ENCODE measurements at places on chromosomes 13 and 19.

DNA sequence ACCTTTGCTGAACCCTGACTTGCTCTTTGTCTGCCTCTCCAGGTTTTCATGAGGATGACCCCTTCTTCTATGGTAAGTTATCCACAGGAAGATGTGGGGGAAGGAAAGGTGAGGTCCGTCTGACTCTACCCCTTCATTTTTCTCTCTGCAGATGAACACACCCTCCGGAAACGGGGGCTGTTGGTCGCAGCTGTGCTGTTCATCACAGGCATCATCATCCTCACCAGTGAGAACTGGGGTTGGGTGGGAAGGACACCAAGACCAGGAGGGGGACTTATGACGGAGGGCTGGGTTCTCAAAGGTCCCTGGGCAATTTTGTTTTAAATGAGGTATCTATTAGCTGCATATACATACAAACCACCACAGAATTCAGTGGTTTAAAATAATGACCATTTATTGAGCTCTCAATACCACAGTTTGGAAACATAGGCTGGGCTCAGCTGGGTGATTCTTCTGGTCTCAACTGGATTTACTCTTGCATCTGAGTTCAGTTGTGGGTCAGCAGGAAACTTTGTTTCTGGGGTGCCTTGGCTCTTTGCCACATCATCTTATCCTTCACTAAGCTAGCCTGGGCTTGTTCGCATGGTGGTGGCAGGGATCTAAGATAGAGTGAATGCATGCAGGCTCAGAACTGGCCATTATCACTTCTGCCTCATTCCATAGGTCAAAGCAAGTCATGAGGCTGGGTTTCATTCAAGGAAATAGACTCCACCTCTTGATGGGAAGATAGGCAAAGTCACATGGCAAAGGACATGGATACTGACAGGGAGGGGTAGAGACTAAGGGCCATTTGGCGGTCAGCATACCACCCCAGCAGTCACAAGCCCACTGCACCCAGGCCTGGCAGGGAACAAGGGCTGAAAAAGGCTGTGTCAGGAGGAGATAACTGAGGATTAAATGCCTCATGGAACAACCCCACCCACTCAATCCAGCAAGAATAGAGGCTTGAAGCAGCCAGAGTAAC is 11.8 kb downstream of the FXYD5 start:
- DNase-seq: no peak

DNA sequence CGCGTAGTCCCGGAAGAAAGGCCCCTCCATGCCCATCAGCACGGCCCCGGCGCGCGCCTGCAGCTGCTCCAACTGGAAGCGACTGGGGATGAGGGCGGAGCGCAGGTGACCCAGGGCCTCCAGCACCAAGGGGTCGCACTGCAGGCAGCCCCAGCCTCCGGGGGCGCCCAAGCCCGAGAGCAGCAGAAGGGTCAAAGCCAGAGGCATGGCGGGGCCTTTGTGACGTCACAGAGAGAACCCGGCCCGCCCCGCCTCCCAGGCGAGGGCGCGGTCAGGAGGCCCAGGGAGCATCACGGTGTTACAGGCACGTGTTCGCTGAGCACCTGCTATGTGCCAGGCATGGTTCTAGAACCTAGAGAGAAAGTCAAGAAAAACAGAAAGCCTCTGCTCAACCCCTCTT is at the start of gene IZUMO2:
TSS of gene IZUMO2 (minus strand) at position 294 of the 400 bp plus-strand sequence. CDS start at position 207, 87 bp downstream.
- DNase-seq: no peak

DNA sequence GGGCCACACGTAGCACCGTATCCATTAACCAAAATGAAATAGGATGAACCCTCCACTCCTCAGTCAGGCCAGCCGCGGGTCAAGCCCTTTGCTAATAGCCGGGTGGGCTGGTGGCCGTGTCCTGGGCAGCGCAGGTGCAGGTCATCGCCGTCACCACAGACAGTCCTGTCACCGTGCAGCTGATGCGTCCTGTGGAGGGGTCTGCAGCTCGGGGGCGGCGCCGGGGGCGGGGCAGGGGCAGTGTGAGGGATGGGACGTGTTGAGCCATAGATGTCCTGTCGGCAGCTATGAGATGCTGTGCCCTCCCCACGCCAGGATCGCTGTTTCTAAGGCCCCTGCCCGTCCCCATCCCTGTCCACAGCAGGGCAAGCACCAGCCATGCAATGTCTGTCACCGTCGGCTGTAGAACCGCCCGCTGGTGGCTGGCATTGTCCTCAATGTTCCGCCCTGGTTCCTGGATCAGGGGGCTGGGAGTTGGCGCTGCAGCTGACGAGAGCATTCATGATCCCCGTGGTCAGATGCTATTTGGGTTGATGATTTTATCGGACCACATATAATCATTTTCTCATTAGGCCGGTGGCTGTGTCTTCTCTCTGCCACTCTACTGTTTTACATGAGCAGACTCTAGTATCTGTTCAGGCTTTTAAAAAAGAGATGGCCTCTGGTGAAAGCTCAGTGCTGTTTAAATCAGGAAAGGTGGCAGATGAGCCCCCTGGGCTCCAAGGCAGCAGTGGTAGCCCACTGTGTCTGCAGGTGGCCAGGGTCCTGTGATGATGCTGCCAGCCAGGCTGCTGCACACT is 126.1 kb downstream of the KDM4B start:
- DNase-seq: no peak

GRCh38 chr19:7476241-7476640 is 12.6 kb downstream of the PEX11G start:
- DNase-seq: no peak

DNA sequence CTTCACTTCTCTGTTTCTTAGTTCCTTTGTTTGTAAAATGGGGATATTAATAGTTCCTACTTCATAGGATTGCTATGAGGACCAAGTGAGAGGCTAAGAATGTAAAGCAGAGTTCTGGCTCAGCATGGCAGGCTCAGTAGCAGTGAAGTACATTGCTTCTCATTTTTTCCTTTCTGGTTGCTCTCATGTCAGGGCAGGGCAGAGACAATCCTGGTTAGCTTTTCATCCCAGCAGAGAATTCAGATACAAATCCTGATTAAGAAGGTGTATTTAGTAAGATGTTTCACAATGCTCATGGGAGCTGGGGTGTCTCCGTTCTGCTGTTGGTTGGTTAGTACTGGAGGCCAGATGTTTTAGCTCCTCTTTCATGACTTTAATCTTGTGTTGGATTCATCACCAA is 42.9 kb downstream of the WASF3 start:
- DNase-seq: no peak

DNA sequence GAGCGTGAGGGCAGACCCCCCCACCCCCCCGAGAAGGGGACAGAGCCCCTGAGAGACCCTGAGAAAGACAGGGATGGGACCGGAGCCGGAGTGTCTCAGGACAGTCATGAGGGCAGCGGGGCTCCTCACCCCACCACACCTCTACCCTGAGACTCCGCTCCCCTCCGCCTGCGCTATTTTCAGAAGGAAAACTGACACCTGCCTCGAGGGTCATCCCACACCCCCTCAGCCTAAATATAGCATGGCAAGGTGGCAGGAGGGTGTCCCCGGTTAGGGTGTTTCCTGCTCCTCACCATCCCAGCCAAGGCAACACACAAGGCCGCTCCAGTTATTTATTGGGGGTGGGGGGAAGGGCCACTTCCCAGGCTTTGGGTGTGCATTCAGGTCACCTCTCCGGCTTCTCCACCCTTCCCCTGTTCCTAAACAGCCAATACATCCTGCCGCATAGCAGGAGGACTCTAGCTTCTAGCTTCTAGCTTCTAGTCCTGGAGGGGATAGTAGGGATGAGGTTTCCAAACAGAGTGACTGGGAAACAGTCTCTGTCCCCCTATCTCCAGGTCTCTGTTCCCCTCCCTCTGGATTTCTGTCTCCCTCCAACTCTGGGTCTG is 1.4 kb upstream of the NTF4 start:
- DNase-seq: no peak

GRCh38 chr19:51489113-51489512 is 10.8 kb downstream of the CEACAM18 start:
- DNase-seq: no peak

DNA sequence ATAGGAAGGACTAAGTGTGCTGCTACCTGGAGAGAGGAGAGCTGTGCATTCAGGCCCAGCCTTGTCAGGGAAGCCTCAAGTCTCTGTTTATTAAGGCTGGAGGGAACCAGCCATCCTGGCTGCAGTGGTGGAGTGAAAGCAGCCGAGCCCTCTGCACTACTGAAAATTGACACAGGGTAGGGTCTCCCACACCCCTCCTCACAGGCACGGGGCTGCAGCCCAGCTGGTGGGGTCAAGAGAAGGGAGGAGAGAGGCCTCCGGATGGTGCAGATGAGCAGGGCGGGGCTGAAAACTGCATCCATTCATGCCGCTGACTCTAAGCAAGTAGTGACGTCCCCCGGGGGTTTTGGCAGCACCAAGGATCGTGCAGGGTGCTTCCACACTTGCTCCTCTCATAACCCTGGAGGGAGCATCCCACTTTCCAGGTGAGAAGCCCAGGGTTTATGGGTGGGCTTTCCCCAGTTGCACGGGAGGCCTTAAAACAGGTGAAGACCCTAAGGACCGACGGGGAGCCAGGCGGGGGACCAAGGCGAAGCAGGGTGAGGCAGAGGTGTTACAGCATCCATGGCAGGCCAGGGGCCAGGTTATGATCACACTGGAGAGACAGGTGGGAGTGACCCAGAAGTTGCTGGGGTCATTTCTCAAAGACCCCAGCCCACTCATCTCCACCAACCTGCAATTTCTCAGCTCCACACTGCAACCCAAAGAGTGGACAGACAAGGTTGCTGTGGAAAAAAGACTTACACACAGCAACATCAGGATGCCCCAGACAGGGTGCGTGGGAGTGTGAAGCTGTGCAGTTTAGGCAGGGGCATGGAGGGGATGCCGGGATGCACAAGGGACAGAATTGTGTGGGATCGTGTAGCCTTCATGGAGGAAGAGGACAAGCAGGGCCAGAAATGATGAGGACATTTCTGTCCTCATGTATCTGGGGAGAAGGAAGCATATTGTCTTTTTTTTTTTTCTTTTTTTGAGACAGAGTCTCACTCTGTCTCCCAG is 36.8 kb downstream of the VSTM2B start:
- no peak for DNase-seq

DNA sequence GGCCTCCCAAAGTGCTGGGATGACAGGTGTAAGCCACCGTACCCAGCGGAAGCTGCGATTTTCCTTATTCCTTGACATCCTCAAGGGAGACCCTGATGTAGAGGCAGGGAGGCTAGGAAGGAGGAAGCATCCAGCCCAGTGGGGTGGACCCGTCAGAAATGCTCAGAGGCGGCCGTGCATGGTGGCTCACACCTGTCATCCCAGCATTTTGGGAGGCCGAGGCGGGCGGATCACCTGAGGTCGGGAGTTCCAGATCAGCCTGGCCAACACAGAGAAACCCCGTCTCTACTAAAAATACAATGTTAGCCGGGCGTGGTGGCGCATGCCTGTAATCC is 11.6 kb downstream of the GZMM start:
- no peak for DNase-seq

- DNase-seq: no peak
These were observed 589 bp downstream of the RBM26 start for GRCh38 chr13:79405501-79405830.

- DNase-seq: no peak
These were observed 5.0 kb downstream of the U2AF2 start for GRCh38 chr19:55659822-55660221.

DNA sequence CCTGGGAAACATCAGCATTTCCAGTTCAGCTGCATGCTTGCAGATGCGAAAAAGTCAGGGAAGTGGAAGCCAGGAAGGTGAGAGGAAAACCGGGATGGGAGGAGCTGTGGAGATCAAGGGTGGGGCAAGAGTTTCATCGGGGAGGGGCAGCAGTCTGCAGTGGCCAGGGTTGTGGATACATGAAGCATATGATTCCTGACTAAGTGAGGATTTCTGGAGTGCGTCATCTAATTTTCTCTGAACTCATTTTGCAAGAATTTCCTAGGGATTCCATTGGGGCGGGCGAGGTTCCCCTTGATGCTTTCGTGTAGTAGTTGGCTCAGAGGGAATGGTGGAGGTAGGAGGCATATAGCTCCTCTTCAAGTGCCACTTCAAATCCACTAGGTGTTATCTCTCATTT is 344.1 kb upstream of the TMTC4 start:
- DNase-seq: no peak

GRCh38 chr19:413756-414420 is 4.9 kb upstream of the C2CD4C start:
- no peak for DNase-seq

GRCh38 chr13:30030141-30030750 is 179.8 kb upstream of the UBL3 start:
- no peak for DNase-seq

- DNase-seq: no peak
These were observed 235.7 kb upstream of the RXFP2 start for GRCh38 chr13:31503626-31504025.

- DNase-seq: no peak
These were observed 41.7 kb downstream of the HTR2A start for GRCh38 chr13:46855166-46855565.

DNA sequence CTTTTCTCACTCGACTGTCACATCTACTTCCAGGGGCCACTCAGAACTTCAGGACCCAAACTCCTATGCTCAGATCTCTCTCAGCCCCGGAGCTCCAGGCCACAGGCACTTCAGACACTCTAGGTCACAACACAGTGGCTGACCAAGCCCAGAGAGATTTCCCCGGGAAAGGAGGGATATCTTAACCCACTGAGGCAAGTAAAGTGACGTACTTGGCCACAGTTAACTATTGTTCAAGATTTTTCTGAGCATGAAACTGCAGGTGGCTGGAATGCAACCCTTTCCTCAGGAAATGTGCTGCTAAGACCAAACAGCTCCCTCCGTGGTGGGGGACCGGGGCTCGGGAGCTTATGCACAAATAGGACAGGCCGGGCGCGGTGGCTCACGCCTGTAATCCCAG is 23.9 kb downstream of the OPA3 start:
- DNase-seq: no peak

- no peak for DNase-seq
These were observed 15.1 kb downstream of the ZNRF4 start for GRCh38 chr19:5470264-5470671.

DNA sequence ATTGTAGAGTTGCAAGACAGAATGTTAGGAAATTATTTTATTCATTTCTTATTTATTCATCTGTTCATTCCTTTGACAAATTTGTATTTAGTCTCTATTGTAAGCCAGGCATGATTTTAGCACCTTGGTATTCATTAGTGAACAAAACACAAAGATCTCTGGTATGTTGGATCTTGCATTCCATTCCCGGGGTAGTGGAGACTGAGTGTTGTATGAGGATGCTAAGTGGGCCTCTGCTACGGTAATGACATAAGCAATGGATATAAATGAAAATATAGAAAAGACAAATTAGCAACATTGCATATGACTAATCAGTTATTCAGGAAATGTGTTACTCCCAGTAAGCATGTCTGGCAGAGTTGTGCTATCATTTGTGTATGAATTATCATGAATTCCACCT is 449.3 kb downstream of the PCDH17 start:
- no peak for DNase-seq

GRCh38 chr13:67614579-67614978 is 384.4 kb upstream of the PCDH9 start:
- DNase-seq: no peak

All from activated naive CD4-positive, alpha-beta T cell treated with anti-CD3 and anti-CD28 coated beads, Interleukin-2, amount 50 U/mL, for 72 hours (primary cell).